AG10803 (cell line): ENCODE measurements at places on chromosomes 7 and 10.
A peak's percentile ranks its signal among the peaks of the same experiment; 100 is the strongest.

- DNase-seq, result no peak
Observed at GRCh38 chr7:149735181-149735602, 38.2 kb downstream of the ZNF467 start.

GRCh38 chr7:131281266-131282048 lies 46.2 kb upstream of the MKLN1 start:
- no peak for DNase-seq

GRCh38 chr10:66501356-66501755 lies 424.5 kb upstream of the LRRTM3 start:
- DNase-seq, result no peak

DNA sequence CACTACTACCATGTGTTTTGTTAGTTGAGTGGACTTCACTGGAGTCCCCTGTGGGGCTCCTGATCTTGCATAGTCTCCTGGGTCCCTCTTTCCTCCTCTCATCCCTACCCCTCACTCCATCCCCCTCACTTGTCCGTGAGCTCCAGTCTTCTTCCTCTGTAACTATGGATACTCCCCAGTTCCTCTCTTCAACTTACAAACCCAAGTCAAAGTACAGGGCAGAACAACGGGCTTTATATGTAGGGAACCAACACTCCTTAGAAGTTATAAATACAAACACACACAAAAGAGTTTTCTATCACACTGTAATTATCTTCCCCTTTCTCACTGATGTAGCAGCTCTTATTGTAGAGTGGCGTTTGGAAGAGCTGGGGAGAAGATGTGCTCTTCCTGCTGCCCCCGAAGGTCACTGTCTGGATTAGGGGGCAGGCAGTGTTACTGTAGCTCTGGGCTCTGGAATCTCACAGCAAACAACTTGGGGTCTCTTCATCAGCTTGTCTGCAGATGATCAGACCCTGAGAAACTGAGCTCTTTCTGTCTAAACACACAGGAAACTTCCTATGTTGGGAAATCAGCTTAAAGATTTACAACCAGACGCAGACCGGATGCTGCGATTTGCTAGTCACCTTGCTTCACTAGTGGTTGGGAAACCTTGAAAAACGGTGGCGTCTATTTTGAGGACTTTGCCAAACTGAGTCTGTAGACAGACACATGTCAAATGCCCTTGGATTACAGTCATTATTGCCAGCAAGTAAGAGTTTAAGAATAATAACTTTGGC lies 13.6 kb downstream of the SNX10 start:
- no peak for DNase-seq

GRCh38 chr7:84697506-84697905 lies 489.4 kb downstream of the SEMA3D start:
- peak; percentile 82 for DNase-seq

GRCh38 chr10:8187171-8187666 lies 132.7 kb downstream of the GATA3 start:
- DNase-seq, result no peak

DNA sequence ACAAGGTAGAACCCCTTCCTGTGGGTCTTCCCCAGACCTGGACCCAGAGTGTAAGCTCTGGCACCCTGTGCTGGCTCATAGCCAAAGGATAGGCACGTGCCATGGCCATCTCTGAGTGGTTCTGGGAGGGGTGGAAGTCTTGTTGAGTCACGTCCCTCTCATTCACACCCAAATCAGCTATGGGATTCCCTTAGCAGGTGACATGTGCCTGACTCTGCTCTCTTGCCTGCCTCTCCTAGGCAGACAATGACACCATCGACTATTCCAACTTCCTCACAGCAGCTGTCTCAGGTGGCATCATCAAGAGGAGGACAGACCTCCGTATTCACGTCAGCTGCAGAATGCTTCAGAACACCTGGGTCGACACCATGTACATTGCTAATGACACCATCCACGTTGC lies 59.8 kb downstream of the C10orf120 start:
- DNase-seq, result no peak

DNA sequence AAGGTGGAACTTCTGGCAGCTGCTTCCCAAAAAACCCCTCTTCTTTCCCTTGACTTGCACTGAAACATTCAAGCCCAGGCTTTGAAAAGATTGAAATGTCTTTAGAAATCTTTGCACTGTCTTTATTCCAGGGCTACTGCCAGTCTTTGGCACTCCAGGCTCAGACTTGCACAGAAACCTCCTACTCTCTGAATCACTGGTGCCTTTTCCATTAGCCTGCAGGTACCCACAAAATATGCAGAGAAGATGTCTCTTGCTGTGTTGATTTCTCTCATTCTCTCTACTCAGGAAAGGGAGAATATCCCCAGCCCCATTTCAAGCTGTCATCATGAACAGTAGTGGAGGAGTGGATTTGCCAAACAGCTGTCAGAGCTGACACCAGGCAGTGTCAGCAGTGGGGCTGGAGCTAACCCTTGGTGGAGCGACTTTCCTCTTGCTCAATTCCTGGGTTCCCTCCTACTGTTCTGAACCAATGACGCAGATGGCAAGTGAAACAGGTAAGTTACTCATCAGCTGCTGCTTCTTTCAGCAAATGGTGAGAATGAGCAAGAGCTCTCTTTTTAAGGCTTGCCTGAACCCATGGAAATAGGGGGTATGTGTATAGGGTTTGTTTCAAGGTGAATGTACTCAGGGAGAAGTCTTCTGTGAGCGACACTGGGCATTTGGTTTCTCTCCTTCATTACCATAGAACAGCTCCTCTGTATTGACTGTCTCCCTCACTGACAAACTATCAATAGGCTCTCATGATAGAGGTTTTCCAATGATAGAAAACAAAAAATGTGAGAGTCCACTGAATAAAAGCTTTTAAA lies 362.4 kb downstream of the ADRA2A start:
- DNase-seq, result no peak

- no peak for DNase-seq
Observed at GRCh38 chr10:1679821-1680650, 57.3 kb downstream of the ADARB2 start.

DNA sequence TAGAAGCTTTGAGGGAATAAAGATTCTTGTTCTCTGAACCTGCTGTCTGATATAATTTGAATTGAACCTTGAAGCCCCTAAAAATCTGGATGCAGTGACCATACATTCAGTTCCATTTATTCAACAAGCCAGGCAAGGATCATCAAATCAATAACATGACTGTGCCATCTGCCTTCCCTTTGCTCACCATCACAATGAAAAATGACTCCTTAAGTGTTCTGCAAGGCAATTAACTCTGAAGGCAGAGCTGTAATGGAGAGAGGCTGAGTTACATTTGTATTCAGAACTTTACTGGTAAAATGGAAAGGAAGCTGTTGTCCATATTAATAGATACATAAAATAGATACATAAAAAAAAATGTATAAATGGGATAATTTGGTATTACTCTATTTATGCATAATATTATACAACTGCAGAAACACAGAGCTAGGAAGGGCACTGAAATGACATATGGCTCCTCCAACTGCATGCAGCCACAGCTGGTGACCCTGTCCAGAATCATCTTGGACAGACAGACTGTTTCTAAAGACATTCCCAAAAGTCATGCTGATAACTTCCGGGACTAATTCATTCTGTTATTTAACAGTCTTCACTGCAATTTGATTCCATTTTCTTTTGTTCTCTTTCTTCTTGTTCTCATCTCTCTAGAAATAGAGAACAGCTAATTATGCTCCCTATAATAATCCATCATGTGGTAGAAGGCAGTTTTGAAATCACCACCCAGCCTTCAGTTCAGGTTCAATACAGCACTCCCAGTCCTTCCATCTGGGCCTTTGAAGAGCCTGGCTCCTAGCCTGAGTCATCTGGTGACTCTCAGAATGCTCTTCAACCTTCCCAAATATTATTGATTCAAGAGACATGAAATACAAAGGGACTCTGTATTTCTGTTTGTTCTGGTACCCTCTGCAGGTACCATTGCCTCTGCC lies 412.6 kb downstream of the GFRA1 start:
- no peak for DNase-seq

- DNase-seq, result peak; percentile 59
Observed at GRCh38 chr10:78685466-78686103, 383.2 kb upstream of the ZMIZ1 start.

- DNase-seq, result peak; percentile 84
Observed at GRCh38 chr7:48094861-48095293, 5.8 kb downstream of the UPP1 start.

GRCh38 chr10:127299956-127300689 lies 103.7 kb upstream of the INSYN2A start:
- DNase-seq, result no peak

GRCh38 chr7:262251-262572 lies 27.8 kb upstream of the FOXL3 start:
- no peak for DNase-seq

DNA sequence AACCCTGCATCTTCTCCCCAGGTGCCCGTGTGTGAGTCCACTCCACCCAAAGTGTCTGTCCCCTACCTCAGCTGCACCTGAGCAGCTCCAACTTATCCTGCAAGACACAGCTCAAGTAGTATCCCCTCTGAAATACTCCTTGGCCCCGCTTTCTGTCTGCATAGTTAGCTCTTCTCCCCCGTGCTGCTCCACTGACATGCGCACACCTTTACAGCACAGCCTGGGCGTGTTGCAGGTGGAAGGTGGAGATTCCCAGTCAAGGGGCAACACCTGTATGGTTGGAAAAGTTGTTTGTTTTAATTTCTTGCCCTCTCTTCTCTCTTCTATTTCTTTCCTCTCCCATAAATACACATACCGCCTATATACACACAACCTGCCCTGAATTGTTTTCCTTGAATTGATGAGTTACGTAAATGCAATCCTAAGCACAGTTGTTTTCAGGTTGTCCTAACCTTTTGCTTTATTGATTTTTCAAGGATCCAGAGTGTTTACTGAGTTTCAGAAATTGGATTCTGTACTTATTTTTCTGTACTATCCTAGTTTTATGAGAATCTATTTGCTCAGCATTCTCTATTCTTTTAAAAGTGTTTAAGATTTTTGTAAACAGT lies 14.9 kb downstream of the MET start:
- DNase-seq, result no peak

GRCh38 chr10:110822712-110823311 lies 48.9 kb upstream of the PDCD4 start:
- no peak for DNase-seq

DNA sequence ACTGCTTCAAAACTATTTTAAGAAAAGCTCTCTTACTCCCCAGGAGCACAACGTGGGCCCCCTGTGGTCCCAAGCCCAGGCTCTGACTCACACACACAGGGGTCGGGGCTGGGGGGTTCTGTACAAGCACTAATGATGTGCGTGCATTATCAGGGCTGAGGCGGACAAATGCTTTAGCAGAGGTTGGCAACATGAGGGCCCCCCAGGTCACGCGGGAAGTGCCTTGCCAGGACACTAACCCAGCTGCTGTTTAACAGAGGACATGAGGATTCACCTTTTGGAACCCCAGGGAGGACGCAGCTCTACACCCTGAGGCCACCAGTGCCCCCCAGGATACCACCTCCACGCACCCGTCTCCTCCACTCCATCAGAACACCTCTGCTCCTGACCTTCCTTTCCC lies 342.8 kb downstream of the DNAJB6 start:
- DNase-seq, result no peak

- DNase-seq, result no peak
Observed at GRCh38 chr7:29349362-29349761, 154.8 kb downstream of the CHN2 start.

- DNase-seq, result no peak
Observed at GRCh38 chr10:24156686-24157085, 52.3 kb upstream of the KIAA1217 start.

GRCh38 chr7:106255246-106255645 lies 29.5 kb downstream of the NAMPT start:
- no peak for DNase-seq

- DNase-seq, result no peak
Observed at GRCh38 chr7:15335390-15335789, 226.4 kb downstream of the AGMO start.

DNA sequence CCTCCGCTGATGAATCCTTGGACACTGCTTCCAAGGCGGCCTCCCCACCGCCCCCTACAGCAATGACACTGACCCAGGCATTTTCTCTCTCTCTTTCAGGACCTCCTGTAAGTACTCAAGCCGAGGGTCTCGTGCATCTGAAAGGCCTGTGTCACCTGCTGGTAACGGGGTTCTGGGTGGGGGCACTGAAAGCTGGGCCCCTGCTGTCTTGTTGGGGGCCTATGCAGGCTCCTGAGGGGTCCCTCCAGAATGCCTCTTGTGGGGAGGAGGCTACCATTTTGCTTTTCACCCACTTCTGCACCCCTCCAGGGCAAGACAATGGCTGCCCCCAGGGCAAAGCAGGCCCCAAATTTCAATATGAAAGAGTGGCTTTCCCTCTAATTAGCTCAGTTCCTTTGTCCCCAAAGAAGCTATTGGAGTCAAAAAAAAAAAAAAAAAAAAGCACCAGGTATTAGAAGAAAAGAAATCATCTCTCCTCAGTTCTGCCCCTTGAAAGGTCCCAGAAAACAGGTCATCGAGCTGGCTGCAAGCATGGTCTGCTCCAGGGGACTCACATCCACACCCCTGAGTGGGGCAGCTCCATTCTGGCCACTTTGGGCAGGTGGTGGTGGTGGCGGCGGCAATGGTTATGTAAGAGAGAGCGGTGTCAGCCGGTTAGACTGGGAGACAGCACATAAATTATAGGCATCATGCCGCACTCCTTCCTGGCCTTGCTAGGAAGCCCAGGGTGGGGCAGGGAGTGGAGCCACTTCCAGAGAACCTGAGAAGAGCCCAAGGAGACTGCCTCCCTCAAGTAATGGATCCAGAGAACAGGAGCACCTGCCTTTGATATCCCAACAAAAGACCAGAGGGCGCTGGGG lies 66.2 kb downstream of the COL13A1 start:
- DNase-seq, result no peak

GRCh38 chr10:13670311-13670710 lies 83.5 kb downstream of the PRPF18 start:
- DNase-seq, result no peak

- DNase-seq, result no peak
Observed at GRCh38 chr7:132518102-132518838, 58.0 kb downstream of the PLXNA4 start.

- DNase-seq, result no peak
Observed at GRCh38 chr7:99331002-99331401, 5.3 kb downstream of the ARPC1A start.

GRCh38 chr10:86059892-86060291 lies 306.7 kb downstream of the GRID1 start:
- DNase-seq, result no peak

- DNase-seq, result no peak
Observed at GRCh38 chr7:89605362-89605761, 548.9 kb upstream of the STEAP1 start.

- peak; percentile 1 for DNase-seq
Observed at GRCh38 chr7:83614112-83614511, 34.8 kb downstream of the SEMA3E start.

GRCh38 chr10:21532694-21533466 lies 1.2 kb upstream of the MLLT10 start:
- no peak for DNase-seq

GRCh38 chr7:91543646-91544045 lies 279.4 kb downstream of the FZD1 start:
- DNase-seq, result no peak

DNA sequence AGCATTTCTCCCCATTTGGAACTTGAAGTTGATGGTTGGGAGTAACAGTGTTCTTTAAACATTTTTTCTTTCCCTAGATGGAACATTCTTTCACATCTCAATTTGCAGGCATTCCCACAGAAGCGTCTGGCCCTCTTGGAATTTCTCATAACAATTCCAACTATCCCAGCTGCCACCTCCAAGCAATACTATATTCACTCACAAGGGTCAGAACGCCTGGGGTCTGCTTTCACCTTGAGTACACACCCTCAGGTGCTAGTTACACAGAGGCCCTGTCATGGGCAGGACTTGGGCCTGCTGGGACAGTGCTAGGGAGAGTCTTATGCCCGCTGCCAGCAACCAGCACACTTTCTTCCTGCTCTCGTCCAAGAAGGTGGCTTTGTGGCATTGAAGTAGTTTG lies 136.5 kb downstream of the JCAD start:
- peak; percentile 28 for DNase-seq
